ENCODE measurements at places on chromosomes 1 and 21.

- no peak for DNase-seq
Observed at GRCh38 chr21:17446737-17447136, 66.1 kb upstream of the CXADR start.

GRCh38 chr1:65694126-65694525 is 98.6 kb upstream of the PDE4B start:
- DNase-seq, result no peak

DNA sequence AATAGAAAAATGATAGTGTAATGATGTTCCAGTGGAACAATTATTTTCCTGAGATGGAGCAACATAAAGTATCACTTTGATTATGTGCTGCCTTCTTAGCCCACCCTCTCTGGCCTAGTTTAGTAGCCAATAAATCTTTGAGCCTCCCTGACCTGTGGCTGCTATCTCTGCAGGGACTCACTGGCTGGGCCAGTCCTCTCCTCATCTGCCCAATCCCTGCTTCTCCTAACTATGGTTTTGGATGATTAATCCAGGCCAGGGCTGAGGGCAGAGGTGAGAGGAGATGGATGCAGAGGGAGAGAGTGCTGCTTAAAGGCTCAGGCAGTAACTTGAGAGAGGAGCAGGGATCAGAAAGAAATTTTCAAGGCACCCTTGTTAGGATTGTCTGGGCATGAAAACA is 89.0 kb upstream of the CD34 start:
- DNase-seq, result no peak

GRCh38 chr1:32764826-32765569 is 52.2 kb downstream of the YARS1 start:
- DNase-seq, result no peak

DNA sequence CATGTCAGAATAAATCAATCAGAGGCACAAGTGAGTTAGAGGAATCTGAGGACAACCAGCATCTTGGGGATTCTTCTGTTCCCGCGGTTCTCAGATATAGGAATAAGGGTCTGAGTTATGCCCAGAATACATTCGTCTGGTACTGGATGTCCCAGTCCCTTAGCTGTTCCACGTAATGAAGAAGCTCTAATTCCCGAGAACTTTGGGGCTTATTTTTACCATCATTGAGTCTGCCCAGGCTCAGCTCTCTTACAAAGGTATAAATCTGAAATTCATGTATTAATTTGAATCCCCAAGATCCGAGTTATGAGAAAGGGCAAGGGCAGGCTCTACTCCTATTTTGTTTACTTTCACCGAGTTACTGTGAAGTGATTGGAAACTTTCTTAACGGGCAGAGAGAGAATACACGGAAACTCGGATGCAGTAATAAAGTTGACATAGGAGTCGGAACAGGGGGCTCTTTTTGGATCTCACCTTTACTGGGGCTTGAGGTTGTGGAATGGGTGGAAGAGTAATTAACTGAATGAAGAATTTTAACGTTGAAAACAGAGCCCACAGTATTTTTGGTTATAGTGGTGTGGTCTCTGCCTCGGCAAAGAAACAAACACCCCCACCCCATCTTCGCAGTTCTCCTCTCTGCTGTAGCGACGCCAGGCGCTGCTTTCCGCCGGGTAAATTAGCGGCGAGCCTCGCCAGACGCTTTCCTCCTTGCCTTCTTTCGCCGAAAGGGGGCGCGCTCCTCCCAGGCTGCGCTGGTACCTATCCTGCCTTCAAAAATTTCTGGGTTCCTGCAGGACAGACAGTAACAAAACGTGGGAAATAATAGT is 7.1 kb downstream of the PRRX1 start:
- DNase-seq, result no peak

GRCh38 chr1:182111496-182111895 is 50.0 kb upstream of the ZNF648 start:
- no peak for DNase-seq

GRCh38 chr1:113947388-113948107 is 18.4 kb downstream of the HIPK1 start:
- no peak for DNase-seq

DNA sequence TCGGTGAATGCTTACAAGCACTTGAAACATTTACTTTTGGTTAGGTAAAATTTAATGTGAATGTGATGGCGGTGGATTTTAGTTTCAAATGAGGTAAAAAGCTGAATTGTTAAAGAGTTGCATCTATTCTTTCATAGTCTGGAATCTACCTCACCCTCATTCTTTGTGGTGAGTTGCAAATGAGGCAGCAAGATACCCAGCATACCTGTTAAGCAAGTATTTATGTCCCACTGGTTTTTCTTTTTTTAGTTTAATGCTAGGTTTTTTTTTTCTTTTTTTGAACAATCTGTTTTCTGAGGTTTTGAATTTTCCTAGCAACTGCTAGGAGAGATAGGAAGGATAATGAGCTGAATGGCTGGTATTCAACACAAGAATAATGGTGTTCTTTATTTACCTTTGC is 127.9 kb upstream of the CACYBP start:
- DNase-seq, result no peak

- no peak for DNase-seq
Observed at GRCh38 chr1:103517380-103518047, 8.0 kb upstream of the RNPC3 start.

GRCh38 chr21:42324896-42325295 is 9.7 kb upstream of the TFF3 start:
- no peak for DNase-seq

DNA sequence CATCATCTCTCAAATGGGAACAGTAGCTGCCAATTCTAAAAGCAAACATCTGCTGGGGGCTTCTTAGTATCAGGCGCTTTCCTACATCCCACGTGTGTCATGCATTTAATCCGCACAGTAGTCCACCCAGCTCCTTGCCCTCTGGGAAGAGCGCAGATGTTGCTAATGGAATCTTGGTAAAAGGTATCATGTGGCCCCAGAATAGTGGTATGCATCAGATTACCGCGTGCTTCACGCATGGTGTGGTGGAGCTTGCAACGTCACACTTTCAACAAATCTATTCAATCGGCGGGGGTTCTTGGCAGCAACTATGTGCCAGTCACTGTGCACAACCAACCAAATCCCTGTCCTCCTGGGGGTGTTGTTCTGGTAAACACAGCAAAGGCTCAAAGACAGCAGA is 141.0 kb downstream of the HIVEP3 start:
- DNase-seq, result no peak
